ENCODE measurements at places on chromosomes 13 and 19. TPM values are rescaled to one million over a fixed set of nuclear protein-coding genes. Genes with fewer than 3 reads are reported as not detected.

Gene FPR2
- 1.4 TPM for total RNA-seq

Gene WDR62
- 6.1 TPM for total RNA-seq

Gene PCSK4
- 1.5 TPM for total RNA-seq

Gene ZNF155
- 6.4 TPM for total RNA-seq

Gene ZNF416
- 4.8 TPM for total RNA-seq

Gene ZNF69
- 2.7 TPM for total RNA-seq

Gene SYDE1
- total RNA-seq = 16.4 TPM

All from cardiac septum (tissue), 1 donor.